Fibroblast of lung (primary cell): ENCODE measurements at places on chromosomes 5 and 9. TPM values are rescaled to one million over a fixed set of nuclear protein-coding genes. Genes with fewer than 3 reads are reported as not detected.

The C7 gene
- total RNA-seq = under 0.01 and 11.6 TPM in 2 replicates

The OTULINL gene
- total RNA-seq = under 0.01 and 0.17 TPM in 2 replicates

The ACTBL2 gene
- under 0.01 TPM in 1 of 2 replicates, not detected in the other for total RNA-seq

The ADAMTSL1 gene
- total RNA-seq = 11.6 and 27.9 TPM in 2 replicates

The NPR2 gene
- total RNA-seq = 23.6 and 47.4 TPM in 2 replicates

The GMCL2 gene
- under 0.01 TPM in 2 replicates for total RNA-seq

The SLC35D2 gene
- 28.2 and 34.7 TPM in 2 replicates for total RNA-seq

The PCDHB16 gene
- total RNA-seq = 0.51 and 1.5 TPM in 2 replicates

The LCN15 gene
- not detected in 2 replicates for total RNA-seq

The WNT8A gene
- total RNA-seq = not detected in 2 replicates
